Small intestine (tissue), 16 donors: ENCODE measurements at places on chromosomes 4 and X.
A peak's percentile ranks its signal among the peaks of the same experiment; 100 is the strongest.

DNA sequence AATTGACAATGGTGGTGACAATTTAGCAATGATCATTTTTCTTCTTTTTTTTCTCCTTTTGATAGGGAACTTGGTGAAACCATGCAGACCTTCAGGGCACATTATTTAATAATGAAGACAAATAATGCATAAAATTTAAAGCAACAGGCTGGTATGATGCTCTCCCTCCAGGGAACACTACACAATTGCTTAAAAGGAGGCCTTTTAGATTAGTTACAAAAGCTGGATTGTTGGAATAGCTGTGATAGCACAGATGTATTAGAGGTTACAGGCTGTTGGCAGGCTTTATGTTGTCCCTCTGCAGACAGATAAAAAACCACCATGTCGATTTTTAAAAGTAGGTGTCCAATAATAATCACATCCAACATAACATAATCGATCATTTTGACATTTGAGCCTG, 307.0 kb downstream of the ADGRL3 start:
- no peaks in the 10 kb centered on the region for H3K27me3 ChIP-seq
- no peak overlapping the region for H3K4me3 ChIP-seq
- H3K4me1 ChIP-seq = no peaks in the 10 kb centered on the region
- no peaks in the 10 kb centered on the region for H3K36me3 ChIP-seq

DNA sequence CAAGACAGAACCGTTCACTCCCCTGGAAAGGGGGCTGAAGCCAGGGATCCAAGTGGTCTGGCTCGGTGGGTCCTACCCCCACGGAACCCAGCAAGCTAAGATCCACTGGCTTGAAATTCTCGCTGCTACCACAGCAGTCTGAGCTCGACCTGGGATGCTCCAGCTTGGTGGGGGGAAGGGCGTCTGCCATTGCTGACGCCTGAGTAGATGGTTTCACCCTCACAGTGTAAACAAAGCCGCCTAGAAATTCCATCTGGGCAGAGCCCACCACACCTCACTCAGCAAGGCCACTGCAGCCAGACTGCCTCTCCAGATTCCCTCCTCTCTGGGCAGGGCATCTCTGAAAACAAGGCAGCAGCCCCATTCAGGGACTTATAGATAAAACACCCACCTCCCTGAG, 13.4 kb upstream of the PBDC1 start:
- H3K36me3 ChIP-seq = no peaks in the 10 kb centered on the region
- no peak overlapping the region for H3K4me3 ChIP-seq
- H3K4me1 ChIP-seq = no peaks in the 10 kb centered on the region
- peaks cover 2% of the 10 kb centered on the region for H3K27me3 ChIP-seq

GRCh38 chr4:185716577-185717376, 95.2 kb downstream of the SORBS2 start:
- H3K36me3 ChIP-seq = peaks cover 2% of the 10 kb centered on the region
- DNase-seq = no peak
- no peak overlapping the region for H3K4me3 ChIP-seq
- H3K27me3 ChIP-seq = no peaks in the 10 kb centered on the region
- H3K4me1 ChIP-seq = peaks cover 35% of the 10 kb centered on the region
- peak overlapping the region; percentile 10 for H3K27ac ChIP-seq

DNA sequence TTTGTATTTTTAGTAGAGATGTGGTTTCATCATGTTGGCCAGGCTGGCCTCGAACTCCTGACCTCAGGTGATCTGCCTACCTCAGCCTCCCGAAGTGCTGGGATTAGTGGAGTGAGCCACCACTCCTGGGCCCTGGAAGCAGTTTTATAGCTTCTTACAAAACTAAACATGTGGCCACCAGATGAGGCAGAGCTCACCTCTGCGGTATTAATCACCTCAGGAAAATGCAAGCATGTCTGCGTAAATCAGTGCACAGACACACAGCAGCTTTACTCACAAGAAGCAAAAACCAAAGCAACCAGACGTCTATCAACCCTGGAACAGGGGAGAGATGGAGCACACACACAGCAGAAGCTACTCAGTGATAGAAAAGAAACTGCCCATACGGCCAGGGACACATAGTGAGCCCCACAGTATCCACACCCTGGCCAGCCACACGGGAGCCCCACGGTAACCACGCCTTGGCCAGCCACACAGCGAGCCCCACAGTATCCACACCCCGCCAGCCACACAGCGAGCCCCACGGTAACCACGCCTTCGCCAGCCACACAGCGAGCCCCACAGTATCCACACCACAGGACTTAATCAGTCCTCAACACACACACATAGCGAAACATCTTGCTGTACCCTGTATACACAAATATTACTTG, 30.2 kb downstream of the PPP2R3B start:
- DNase-seq = no peak
- no peak overlapping the region for H3K4me3 ChIP-seq
- H3K4me1 ChIP-seq = no peaks in the 10 kb centered on the region

- no peaks in the 10 kb centered on the region for H3K27me3 ChIP-seq
- no peak for DNase-seq
- H3K4me3 ChIP-seq = no peak overlapping the region
- H3K36me3 ChIP-seq = no peaks in the 10 kb centered on the region
Measured at GRCh38 chr4:87152310-87153041, 67.9 kb downstream of the KLHL8 start.

- H3K4me1 ChIP-seq = no peaks in the 10 kb centered on the region
- H3K27ac ChIP-seq = no peak overlapping the region
- no peak overlapping the region for H3K4me3 ChIP-seq
- H3K36me3 ChIP-seq = no peaks in the 10 kb centered on the region
- no peak for DNase-seq
Measured at GRCh38 chr4:8648816-8649630, 56.5 kb downstream of the CPZ start.

- H3K27me3 ChIP-seq = peaks cover 2% of the 10 kb centered on the region
- no peak overlapping the region for H3K4me3 ChIP-seq
Measured at GRCh38 chr4:15158406-15159091, 156.3 kb downstream of the CPEB2 start.

DNA sequence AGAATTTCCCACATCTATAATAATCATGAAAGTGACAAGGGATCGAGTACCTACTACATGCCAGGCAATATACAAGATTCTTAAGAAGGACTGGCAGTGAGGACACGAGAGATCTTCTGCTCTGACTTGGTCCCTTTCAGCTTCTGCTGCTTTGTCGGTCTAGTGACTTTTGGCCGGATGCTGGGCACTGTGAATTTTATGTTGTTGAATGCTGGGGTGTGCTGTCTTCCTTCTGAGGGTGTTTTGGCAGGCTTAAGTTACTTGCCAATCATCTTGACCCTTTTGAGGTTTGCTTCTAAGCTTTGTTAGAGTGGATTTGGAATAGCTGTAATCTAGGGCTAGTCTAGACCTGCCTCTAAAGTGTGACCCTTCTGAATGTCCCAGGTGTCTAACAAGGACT, 23.5 kb downstream of the NAT8L start:
- no peak overlapping the region for H3K4me3 ChIP-seq
- no peaks in the 10 kb centered on the region for H3K27me3 ChIP-seq
- H3K4me1 ChIP-seq = no peaks in the 10 kb centered on the region
- no peak for DNase-seq

DNA sequence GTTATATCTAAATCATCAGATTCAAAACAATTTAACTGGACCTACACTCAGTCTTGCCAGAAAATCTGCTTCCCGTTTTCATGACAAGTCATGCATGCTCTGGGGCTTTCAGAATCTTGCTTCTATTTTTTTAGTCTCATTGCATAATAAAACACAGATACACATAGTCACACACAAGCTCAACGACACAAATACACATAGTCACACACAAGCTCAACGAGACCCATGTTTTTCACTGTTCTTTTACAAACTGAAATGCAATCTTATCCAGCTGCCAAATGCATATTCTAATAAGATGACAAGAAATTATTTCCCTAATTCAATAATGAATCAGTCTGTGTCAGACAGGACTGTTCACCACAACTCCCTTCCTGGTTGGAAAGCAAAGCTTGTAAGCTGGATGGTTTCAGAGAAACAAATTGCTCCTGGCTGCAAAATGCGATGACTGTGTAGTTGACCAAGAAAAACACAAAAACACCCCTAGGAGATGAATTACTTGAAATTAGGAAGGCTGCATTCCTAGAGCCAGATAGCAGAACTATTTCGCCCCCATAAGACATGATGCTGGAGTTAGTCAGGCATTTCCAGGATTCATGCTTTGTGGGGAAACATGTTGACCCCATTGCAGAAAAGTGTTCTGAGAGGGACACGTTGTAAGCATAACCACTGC, 208.7 kb downstream of the CHIC2 start:
- H3K4me1 ChIP-seq = no peaks in the 10 kb centered on the region
- no peak for DNase-seq
- H3K27ac ChIP-seq = peak overlapping the region; percentile 62
- H3K36me3 ChIP-seq = no peaks in the 10 kb centered on the region
- no peak overlapping the region for H3K4me3 ChIP-seq

DNA sequence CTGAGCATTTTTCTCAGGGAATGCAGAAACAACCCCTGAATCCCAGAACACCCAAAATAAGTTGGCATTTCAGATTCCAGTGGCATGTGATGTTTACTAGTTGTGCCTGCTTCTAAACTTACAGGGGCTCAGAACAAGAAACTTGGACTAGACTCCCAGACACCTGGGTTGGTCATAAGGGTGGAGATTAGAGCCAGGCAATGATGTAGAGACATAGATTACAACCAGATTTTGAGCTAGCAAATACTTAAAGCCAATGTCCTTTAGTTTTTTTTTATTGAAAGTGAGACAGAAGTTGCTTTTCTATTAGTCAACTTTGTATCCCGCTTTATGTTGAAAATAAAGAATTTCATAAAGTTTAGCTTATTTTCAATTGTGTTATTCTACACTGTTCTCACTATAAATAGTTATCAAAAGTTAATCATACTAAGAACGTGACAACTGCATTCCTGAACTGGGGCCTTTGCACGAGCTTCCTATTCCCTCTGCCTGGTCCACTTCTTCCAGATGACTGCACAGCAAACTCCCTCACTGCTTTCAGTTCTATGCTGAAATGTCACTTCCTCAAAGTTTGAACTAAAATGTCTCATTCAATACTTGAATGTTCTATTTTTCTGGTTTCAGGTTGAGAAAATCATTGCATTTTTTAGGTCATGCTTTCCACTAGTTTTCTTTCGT, 224.7 kb upstream of the PPP1R2C start:
- no peaks in the 10 kb centered on the region for H3K36me3 ChIP-seq
- DNase-seq = no peak
- no peaks in the 10 kb centered on the region for H3K27me3 ChIP-seq
- H3K27ac ChIP-seq = no peak overlapping the region

- H3K4me1 ChIP-seq = no peaks in the 10 kb centered on the region
- H3K27ac ChIP-seq = no peak overlapping the region
- no peak overlapping the region for H3K4me3 ChIP-seq
- H3K36me3 ChIP-seq = no peaks in the 10 kb centered on the region
- no peak for DNase-seq
Measured at GRCh38 chr4:2102045-2102883, 43.1 kb downstream of the NAT8L start.

- H3K4me3 ChIP-seq = no peak overlapping the region
- no peaks in the 10 kb centered on the region for H3K36me3 ChIP-seq
- DNase-seq = no peak
Measured at GRCh38 chr4:38717604-38718003, 53.6 kb downstream of the KLF3 start.

- no peaks in the 10 kb centered on the region for H3K36me3 ChIP-seq
- no peaks in the 10 kb centered on the region for H3K4me1 ChIP-seq
- DNase-seq = no peak
- H3K27ac ChIP-seq = no peak overlapping the region
- H3K27me3 ChIP-seq = no peaks in the 10 kb centered on the region
- no peak overlapping the region for H3K4me3 ChIP-seq
Measured at GRCh38 chr4:100632163-100632562, 114.3 kb upstream of the EMCN start.

DNA sequence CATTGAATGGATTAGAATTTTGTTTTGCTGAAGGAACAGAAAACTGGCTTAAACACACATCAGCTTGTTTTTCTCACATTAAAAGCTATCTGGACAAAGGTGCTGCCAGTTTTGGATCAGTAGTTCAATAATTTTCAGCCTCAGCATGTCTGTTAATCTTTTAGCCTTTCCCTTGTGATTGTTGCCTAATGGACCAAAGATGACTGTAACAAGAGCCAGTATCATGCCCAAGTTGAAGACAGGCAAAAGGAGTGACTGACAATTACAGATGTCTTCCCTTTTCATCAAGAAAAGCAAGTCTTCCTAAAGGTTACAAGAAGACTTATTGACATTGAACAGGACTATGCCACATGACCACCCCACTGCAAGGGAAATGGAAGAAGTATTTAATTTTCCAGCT, 419.7 kb downstream of the MAPK10 start:
- H3K27me3 ChIP-seq = no peaks in the 10 kb centered on the region
- no peaks in the 10 kb centered on the region for H3K36me3 ChIP-seq
- no peak overlapping the region for H3K4me3 ChIP-seq
- no peak overlapping the region for H3K27ac ChIP-seq
- H3K4me1 ChIP-seq = peaks cover 4% of the 10 kb centered on the region
- no peak for DNase-seq

DNA sequence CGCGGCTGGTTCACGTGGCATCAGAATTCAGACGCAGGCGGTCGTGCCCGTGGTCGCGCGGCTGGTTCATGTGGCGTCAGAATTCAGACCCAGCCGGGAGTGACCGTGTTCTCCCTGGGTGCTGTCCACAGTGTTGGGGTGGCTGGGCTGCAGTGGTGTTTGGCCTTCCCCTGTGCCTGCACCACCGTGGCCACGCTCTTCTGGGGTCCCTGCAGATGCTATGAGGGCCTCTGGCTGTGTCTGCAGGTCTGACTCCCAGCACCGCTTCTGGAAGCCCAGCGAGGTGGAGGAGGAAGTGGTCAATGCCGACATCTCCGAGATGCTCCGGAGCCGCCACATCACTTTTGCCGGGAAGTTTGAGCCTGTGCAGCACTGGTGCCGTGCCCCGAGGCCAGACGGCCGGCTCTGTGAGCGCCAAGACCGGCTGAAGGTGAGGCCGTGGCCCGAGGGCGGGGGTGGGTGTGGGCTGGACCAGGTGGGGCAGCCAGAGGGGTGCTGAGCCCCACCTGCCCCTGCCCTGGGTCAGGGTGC, 26.4 kb downstream of the NKX1-1 start:
- no peak overlapping the region for H3K27ac ChIP-seq
- no peaks in the 10 kb centered on the region for H3K4me1 ChIP-seq
- no peak for DNase-seq
- H3K4me3 ChIP-seq = no peak overlapping the region
- peaks cover 73% of the 10 kb centered on the region for H3K36me3 ChIP-seq

DNA sequence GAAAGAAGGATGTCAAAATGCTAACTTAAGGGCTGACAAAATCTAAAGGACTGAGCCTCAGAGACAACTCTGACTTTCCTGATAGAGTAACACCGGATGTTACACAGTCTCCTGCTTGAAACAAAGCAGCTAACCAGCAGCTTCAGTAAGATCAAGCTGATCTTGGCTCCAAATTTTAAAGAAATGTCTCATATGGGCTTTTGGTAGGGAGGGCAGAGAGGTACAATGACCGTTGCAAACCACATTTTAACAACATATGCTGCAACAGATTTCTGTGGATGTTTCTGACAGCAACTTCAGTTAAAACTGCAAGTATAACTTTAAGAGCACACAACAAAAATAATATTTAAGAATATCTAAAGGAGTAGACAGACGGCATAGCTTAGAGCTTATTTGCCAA, 9.1 kb downstream of the RPGR start:
- no peak for DNase-seq
- no peak overlapping the region for H3K4me3 ChIP-seq
- peaks cover 5% of the 10 kb centered on the region for H3K36me3 ChIP-seq
- H3K27me3 ChIP-seq = no peaks in the 10 kb centered on the region
- H3K27ac ChIP-seq = no peak overlapping the region
